Ureter (tissue), 1 donor: ENCODE measurements at places on chromosomes 7 and 10. TPM values are rescaled to one million over a fixed set of nuclear protein-coding genes. Genes with fewer than 3 reads are reported as not detected.

Gene SPDYE2
- 0.52 TPM for total RNA-seq

Gene MYH16
- total RNA-seq: not detected

Gene ASZ1
- not detected for total RNA-seq

Gene ACADSB
- total RNA-seq: 34.9 TPM

Gene UBN2
- total RNA-seq: 36.1 TPM

Gene RBP4
- total RNA-seq: 3.3 TPM

Gene OGDHL
- 6.0 TPM for total RNA-seq

Gene CUBN
- 2.4 TPM for total RNA-seq

Gene PRLHR
- total RNA-seq: not detected

Gene LBX1
- total RNA-seq: not detected

DNA sequence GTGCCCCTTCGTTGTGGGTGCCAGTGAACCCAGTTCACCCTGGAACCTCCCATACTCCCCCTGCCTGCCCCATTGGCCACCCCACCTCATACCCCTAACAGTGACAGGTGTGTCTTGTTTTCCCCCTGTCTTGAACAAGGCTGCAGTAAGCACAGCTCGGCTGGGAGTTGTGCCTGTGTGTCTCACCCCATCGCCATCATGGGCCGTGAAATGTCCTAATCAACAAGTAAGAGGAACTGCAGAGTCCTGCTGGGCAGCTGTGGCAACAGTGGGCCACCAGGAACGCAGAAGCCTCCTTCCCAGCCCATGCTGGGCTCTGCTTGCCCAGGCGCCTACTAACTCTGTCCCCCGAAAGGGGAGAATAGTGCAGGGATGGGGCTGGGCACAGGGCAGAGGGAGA, 91.6 kb downstream of the C10orf105 start:
- no peak for DNase-seq

- DNase-seq: no peak
These were observed 4.1 kb upstream of the CHN2 start for GRCh38 chr7:29190349-29191045.

DNA sequence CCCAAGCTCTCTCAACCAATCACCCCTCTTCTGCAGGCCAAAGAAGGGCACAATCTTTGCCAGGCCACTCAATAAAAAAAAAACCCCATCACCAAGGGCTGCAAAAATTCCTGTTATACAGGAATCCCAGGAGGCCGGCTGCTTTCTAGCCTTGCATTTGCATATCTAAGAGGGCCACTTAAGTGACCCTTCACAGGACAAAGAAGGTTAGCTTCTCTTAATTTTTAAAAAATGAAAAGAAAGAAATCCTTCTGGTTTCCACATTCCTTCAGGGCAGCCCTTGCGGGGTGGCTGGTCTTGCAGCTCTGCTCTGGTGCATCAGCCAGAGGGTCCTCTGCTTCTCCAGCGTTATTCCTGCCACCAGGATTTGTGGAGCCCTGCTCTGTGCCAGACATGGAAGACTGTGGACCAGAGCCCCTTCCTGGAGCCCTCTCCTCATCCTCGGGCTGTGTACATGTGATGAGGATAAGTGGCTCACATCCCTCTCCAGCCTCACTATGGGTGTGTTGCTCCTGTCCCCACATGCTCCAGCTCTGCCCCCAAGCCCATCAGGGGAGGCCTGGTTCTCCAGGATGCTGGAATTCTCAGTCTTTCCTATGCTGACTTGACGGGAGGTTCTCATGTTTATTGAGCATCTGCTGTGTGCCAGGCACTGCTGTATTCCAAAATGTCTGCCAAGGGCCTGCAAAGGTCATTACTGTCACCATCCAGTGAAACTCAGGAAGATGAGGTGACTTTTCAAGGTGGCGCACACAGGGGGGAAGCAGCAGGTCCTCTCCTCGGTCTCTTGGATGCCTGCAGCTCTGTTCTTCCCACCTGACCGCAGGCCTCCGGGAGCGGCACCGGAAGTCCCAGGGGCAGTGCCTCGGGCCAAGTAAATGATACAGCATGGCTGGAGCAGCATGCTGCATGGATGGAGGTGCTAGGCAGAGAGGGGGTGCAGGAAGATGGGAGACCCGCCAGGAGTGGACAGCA, 67.7 kb downstream of the ARHGAP22 start:
- no peak for DNase-seq

- DNase-seq: no peak
These were observed 213.0 kb upstream of the SMIM30 start for GRCh38 chr7:113331155-113331898.

DNA sequence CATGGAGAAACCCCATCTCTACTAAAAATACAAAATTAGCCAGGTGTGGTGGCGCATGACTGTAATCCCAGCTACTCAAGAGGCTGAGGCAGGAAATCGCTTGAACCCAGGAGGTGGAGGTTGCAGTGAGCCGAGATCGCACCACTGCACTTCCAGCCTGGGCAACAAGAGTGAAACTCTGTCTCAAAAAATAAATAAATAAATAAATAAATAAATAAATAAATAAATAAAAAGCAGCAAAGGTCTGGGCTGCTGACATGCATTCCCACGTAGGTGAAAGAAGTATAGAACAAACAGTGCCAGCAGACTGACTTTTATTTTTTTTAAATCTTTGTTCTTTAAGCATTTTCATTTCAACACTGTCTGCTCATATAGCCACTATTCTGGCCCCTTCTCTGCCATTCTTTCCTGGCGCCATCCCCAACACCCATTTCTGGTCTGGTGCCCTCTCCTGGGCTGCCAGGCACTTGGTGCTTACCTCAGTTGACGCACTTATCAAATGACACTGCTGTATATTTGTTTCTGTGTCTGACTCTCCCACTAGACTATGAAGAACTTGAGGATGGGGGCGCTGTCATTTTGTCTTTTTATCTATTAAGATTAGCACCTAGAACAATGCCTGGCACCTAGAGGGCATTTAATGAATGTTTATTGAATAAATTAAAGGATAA, 15.6 kb downstream of the FAM107B start:
- DNase-seq: no peak

DNA sequence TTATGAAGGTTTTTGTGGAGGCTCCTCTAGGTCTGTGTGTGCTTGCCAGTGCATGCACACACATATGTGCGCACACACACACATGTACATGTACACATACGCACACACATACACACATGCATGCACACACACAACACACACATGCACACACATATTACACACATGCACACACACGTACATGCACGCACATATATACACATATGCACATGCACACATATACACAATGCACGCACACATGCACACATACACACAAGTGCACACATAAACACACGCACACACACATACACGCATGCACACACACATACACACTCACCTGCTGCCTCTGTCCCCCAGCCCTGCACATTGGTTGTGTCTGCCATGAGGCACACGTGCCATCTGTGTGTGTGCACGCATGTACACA, 66.3 kb downstream of the NEURL1 start:
- no peak for DNase-seq

DNA sequence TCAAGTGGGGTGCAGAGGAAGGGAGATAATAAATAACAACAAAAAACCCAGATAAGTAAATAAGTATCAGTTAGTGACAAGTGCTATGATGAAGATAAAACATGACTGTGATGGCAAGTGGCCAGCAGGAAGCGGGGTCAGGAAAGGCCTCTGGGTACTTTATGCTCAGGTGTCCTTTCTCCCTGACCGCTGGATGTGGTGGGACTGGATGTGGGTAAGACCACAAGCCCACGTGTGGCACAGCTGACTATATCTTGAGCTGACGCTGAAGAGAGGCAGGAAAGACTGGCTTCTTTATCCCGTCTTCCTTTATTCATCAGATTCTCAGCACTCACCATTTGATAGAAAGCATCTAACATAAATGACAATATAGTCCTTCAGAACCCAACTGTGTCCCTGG, 87.8 kb downstream of the CREB5 start:
- DNase-seq: no peak

DNA sequence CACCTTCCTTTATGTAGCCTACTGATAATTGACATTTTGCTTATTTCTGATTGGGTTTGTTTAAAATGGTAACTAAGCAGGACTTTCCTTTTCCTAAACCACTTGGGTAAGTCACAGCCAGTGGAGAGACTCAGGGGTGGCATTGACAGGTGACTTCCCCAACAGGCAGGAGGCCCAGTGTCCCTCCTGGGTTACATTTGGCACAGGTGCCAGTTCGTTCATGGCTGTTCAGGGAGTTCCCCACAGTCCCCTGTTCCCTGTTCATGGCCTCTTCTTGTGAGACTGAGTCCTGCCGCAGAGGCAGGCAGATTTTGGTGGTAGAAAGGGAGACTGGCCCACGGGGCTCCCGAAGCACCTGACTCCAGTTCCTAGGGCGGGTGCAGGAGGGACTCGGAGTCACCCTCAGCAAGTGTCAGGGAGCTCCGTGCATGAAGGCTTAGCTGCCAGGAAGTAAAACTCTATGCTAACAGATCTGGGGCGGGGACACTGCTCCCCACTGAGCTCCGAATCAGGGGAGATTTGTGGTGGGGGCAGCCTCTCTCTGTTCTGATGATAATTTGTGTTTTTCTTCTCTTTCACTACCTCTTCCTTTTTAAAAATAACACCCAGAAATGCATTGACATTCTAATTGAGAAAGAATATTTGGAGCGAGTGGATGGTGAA, 84.1 kb downstream of the EZH2 start:
- DNase-seq: no peak

GRCh38 chr10:77101341-77101740, 536.3 kb downstream of the KCNMA1 start:
- no peak for DNase-seq

DNA sequence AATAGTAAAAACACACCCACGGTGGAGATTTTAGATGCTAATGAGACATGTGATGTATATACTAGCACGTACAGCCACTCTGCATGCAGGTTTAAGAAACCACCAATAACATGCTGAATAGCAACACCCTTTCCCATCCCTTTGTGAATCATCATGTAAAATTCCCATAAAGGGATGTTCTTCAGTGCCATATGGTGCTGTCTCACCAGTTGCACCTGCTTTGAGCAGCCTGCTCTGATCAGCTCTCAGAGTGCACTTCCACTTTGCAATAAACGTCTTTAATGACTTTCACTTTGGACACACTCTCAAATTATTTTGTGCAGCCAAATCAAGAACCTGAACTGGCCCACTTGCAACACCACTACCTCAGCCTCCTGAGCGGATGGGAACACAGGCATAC, 615.0 kb downstream of the ANKRD7 start:
- no peak for DNase-seq

GRCh38 chr10:87860156-87860795, 3.1 kb downstream of the KLLN start:
- DNase-seq: peak; percentile 52

- DNase-seq: no peak
These were observed 871 bp downstream of the SPOCK2 start for GRCh38 chr10:72087392-72087968.
